ENCODE measurements at places on chromosomes 13 and 19. TPM values are rescaled to one million over a fixed set of nuclear protein-coding genes. Genes with fewer than 3 reads are reported as not detected.

GRCh38 chr13:51130348-51130747, 19.3 kb upstream of the C13orf42 start:
- no peak overlapping the region for H3K4me3 ChIP-seq
- H3K27me3 ChIP-seq, result no peaks in the 10 kb centered on the region
- no peak overlapping the region for H3K27ac ChIP-seq
- H3K4me1 ChIP-seq, result no peaks in the 10 kb centered on the region
- DNase-seq, result no peak

DNA sequence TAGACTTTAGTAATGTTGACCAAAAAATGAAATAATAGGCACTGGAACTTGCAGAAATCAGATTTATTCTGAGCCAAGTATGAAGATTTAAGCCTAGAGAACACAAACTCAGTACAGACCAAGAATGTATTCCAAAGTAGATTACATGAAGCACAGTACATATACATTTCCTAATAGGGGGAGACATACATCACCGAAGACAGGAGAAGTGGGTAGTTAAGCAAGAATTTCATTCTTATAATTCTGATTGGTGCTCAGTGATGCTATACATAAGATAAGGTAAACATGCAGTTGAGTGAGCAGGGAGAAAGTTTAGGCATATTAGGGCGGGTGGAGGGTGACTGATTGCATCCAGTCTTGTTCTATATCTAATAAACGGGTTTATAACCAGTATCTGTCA, 2218.8 kb downstream of the PCDH9 start:
- H3K27me3 ChIP-seq, result no peaks in the 10 kb centered on the region
- no peak overlapping the region for H3K4me3 ChIP-seq
- H3K27ac ChIP-seq, result no peak overlapping the region
- H3K4me1 ChIP-seq, result no peaks in the 10 kb centered on the region

- H3K4me1 ChIP-seq, result no peaks in the 10 kb centered on the region
- no peak overlapping the region for H3K27ac ChIP-seq
- H3K27me3 ChIP-seq, result no peaks in the 10 kb centered on the region
- no peak overlapping the region for H3K4me3 ChIP-seq
Measured at GRCh38 chr13:26820871-26821270, 60.3 kb upstream of the GPR12 start.

- DNase-seq, result no peak
- H3K27me3 ChIP-seq, result no peaks in the 10 kb centered on the region
- H3K4me1 ChIP-seq, result peaks cover 17% of the 10 kb centered on the region
- no peak overlapping the region for H3K4me3 ChIP-seq
Measured at GRCh38 chr13:24207841-24208667, 47.5 kb downstream of the SPATA13 start.

GRCh38 chr19:17599780-17600179, 44.3 kb downstream of the COLGALT1 start:
- no peak for DNase-seq
- peaks cover 9% of the 10 kb centered on the region for H3K27me3 ChIP-seq
- H3K36me3 ChIP-seq, result no peaks in the 10 kb centered on the region
- H3K27ac ChIP-seq, result no peak overlapping the region

DNA sequence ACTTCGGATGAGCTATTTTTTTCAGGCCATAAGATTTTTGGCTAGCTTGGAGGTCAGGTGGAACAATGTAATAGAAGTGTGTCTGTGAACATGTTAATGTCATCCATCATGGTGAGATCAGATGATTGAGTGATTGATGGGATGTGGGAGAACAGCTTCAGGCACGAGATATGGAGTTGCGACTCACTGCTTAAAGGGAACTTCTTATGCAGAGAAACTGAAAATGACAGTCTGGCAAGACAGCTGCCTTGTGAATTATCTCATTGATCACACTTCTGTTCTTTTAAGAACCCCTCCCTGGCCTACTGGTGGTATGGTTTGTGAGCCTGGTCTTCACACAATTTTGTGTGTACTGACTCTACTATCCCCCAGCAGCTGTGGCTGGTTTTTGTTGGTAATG, 96.0 kb downstream of the OLFM4 start:
- no peaks in the 10 kb centered on the region for H3K36me3 ChIP-seq
- H3K4me3 ChIP-seq, result no peak overlapping the region
- no peaks in the 10 kb centered on the region for H3K4me1 ChIP-seq
- no peak overlapping the region for H3K27ac ChIP-seq

DNA sequence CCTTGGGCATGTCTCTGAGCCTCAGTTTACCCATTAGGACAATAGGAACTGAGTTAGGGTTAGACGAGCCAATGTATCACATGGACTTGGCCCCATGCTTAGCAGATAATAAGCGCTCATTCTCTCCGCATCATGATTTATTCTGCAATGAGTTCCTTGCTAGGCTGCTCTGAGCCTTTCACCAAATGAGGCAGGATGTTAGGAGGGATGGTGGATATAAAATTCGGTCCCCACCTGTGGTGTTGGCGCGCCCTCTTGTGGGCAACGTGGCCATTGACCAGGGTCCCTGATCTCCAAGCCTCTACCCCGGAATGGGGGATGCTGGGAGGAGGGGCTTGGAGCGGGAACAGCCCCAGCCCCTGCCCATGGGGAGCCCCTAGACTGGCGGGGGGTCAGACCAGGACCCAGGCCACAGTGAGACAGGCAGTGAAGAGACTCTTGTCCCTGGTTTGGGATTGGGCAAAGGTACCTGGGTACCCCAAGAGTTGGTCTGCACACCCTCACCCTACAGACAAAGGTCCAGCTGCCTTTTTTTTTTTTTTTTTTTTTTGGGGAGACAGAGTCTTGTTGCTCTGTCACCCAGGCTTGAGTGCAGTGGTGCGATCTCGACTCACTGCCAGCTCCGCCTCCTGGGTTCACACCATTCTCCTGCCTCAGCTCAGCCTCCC, 43.9 kb downstream of the CERS4 start:
- H3K4me3 ChIP-seq, result no peak overlapping the region
- no peaks in the 10 kb centered on the region for H3K27me3 ChIP-seq
- H3K4me1 ChIP-seq, result peaks cover 12% of the 10 kb centered on the region
- H3K27ac ChIP-seq, result no peak overlapping the region

- H3K4me1 ChIP-seq, result peaks cover 26% of the 10 kb centered on the region
- H3K27me3 ChIP-seq, result peaks cover 9% of the 10 kb centered on the region
- no peaks in the 10 kb centered on the region for H3K36me3 ChIP-seq
- H3K4me3 ChIP-seq, result peak overlapping the region; percentile 63
- H3K27ac ChIP-seq, result no peak overlapping the region
- no peak for DNase-seq
Measured at GRCh38 chr19:35869327-35870123, 1.2 kb downstream of the APLP1 start.

- no peaks in the 10 kb centered on the region for H3K27me3 ChIP-seq
- DNase-seq, result no peak
- H3K4me3 ChIP-seq, result no peak overlapping the region
- H3K4me1 ChIP-seq, result no peaks in the 10 kb centered on the region
- no peak overlapping the region for H3K27ac ChIP-seq
- no peaks in the 10 kb centered on the region for H3K36me3 ChIP-seq
Measured at GRCh38 chr19:23817519-23817918, 58.8 kb upstream of the ZNF681 start.

GRCh38 chr19:676007-676338, 219 bp upstream of the FSTL3 start:
- DNase-seq, result no peak
- H3K27me3 ChIP-seq, result no peaks in the 10 kb centered on the region
- H3K27ac ChIP-seq, result peak overlapping the region; percentile 97
- H3K4me1 ChIP-seq, result peaks cover 26% of the 10 kb centered on the region
- no peaks in the 10 kb centered on the region for H3K36me3 ChIP-seq
- peak overlapping the region; percentile 72 for H3K4me3 ChIP-seq

- H3K4me3 ChIP-seq, result peak overlapping the region; percentile 12
- peaks cover 12% of the 10 kb centered on the region for H3K4me1 ChIP-seq
- H3K36me3 ChIP-seq, result peaks cover 18% of the 10 kb centered on the region
- H3K27me3 ChIP-seq, result no peaks in the 10 kb centered on the region
Measured at GRCh38 chr19:14166999-14167575, 30.7 kb upstream of the ASF1B start.

DNA sequence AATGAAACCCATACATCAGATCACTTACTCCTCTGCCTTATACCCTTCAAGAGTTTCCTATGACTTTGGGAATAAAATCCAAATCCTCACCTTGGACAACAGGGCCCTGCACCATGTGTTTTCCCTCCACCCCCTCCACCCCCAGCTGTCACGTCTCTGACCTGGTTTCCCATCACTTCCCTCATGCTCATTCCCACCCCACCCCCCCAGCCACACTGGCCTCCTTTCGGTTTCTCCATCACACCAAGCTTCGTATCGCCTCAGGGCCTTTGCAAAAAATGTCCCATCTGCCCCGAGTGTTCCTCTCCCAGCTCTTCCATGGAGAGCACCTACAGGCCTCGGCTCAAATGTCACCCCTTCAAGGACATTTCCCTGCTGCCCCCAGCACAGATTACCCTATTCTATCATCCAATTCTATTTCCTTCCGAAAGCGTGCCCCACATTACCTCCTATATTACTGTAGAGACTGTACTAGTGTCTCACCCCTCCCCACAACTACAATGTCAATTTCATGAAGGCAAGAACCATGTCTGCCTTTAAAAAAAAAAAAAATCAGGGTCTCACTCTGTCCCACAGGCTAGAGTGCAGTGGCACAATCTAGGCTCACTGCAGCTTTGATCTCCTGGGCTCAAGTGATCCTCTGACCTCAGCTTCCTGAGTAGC, 16.8 kb upstream of the FFAR2 start:
- H3K27ac ChIP-seq, result no peak overlapping the region
- DNase-seq, result no peak
- H3K4me3 ChIP-seq, result no peak overlapping the region
- peaks cover 18% of the 10 kb centered on the region for H3K4me1 ChIP-seq
- H3K27me3 ChIP-seq, result peaks cover 9% of the 10 kb centered on the region
- no peaks in the 10 kb centered on the region for H3K36me3 ChIP-seq

GRCh38 chr19:30799865-30800755, 427.9 kb downstream of the ZNF536 start:
- DNase-seq, result no peak
- H3K36me3 ChIP-seq, result no peaks in the 10 kb centered on the region
- no peak overlapping the region for H3K4me3 ChIP-seq
- H3K27me3 ChIP-seq, result no peaks in the 10 kb centered on the region
- no peak overlapping the region for H3K27ac ChIP-seq

- H3K27me3 ChIP-seq, result no peaks in the 10 kb centered on the region
- no peaks in the 10 kb centered on the region for H3K4me1 ChIP-seq
- DNase-seq, result no peak
- H3K4me3 ChIP-seq, result no peak overlapping the region
- H3K36me3 ChIP-seq, result no peaks in the 10 kb centered on the region
Measured at GRCh38 chr13:52785739-52786138, 46.1 kb upstream of the CNMD start.

- H3K4me3 ChIP-seq, result no peak overlapping the region
- H3K27me3 ChIP-seq, result no peaks in the 10 kb centered on the region
- no peak for DNase-seq
- H3K36me3 ChIP-seq, result no peaks in the 10 kb centered on the region
Measured at GRCh38 chr13:111558700-111559088, 238.3 kb downstream of the TEX29 start.

GRCh38 chr19:17703824-17704463, 15.3 kb upstream of the MAP1S start:
- H3K36me3 ChIP-seq, result no peaks in the 10 kb centered on the region
- no peak for DNase-seq
- no peak overlapping the region for H3K27ac ChIP-seq
- H3K27me3 ChIP-seq, result no peaks in the 10 kb centered on the region
- no peaks in the 10 kb centered on the region for H3K4me1 ChIP-seq

DNA sequence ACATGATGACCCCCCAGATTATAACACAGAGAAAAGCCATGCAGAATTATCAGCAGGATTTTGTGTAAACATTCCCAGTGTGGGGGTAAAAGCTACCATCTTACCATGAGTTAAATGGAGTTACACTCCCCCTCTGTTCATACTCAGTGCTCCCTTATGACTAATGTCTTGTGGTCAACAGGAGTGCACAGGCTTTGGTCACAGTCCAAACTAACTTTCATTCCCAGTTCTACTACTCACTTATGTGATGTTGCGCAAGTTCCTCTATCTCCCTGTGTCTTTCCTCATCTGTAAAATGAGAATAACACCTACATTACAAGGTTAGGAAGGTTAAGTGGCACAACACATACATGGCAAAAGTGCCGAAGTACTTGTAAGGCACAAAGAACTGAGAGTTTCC, 277.9 kb downstream of the RBM26 start:
- H3K4me1 ChIP-seq, result no peaks in the 10 kb centered on the region
- H3K36me3 ChIP-seq, result no peaks in the 10 kb centered on the region
- no peak overlapping the region for H3K27ac ChIP-seq

GRCh38 chr19:15457701-15458484, 6.5 kb downstream of the RASAL3 start:
- H3K4me3 ChIP-seq, result peak overlapping the region; percentile 38
- peaks cover 35% of the 10 kb centered on the region for H3K27me3 ChIP-seq
- no peak for DNase-seq
- no peak overlapping the region for H3K27ac ChIP-seq

- H3K27ac ChIP-seq, result no peak overlapping the region
- no peak overlapping the region for H3K4me3 ChIP-seq
- peaks cover 18% of the 10 kb centered on the region for H3K4me1 ChIP-seq
- peaks cover 11% of the 10 kb centered on the region for H3K36me3 ChIP-seq
Measured at GRCh38 chr19:56084835-56085536, 36.1 kb downstream of the ZNF787 start.

DNA sequence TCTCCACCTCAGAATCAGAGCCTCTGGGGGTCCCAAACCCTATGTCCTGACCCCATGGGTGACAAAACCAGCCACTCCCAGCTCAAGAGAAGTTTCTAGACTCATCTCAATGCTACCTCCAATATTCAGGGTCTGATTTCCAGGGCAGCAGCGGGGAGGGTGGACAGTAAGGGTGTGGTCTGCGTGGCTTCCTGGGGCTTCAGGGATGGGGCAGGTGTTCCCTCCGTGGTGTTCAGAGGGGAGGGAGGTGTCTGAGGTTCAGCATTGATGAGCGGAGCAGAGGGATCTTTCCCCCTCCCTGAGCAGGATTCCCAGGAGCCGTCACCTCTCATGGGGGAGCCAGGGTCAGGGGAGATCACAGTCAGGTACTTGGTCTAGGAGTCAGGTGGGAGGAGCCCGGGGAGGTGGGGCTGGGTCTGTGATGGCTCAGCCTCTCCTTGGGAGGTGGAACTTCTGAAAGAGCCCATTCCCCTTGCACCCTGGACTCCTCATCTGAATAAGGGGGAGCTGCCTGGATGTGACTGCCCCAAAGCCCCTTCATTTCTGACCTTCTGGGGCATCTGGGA, 2.9 kb downstream of the LILRA2 start:
- H3K27ac ChIP-seq, result no peak overlapping the region
- no peak overlapping the region for H3K4me3 ChIP-seq
- DNase-seq, result peak; percentile 91

GRCh38 chr19:29837448-29837981, 25.7 kb downstream of the CCNE1 start:
- H3K27me3 ChIP-seq, result no peaks in the 10 kb centered on the region
- H3K4me1 ChIP-seq, result no peaks in the 10 kb centered on the region
- no peak overlapping the region for H3K27ac ChIP-seq
- no peak for DNase-seq
- H3K36me3 ChIP-seq, result no peaks in the 10 kb centered on the region
- no peak overlapping the region for H3K4me3 ChIP-seq

Gene SPIB
- 0.17 TPM for total RNA-seq

Gene CEACAM20
- not detected for total RNA-seq

Gene CD37
- 22.4 TPM for total RNA-seq

Gene UBE2S
- total RNA-seq, result 21.0 TPM

Gene FUT3
- not detected for total RNA-seq

Gene RAB3A
- 2.0 TPM for total RNA-seq

Gene PLPP2
- total RNA-seq, result 4.6 TPM

Gene ATP8A2
- total RNA-seq, result 0.29 TPM

Gene ARHGAP33
- total RNA-seq, result 10.2 TPM
